ENCODE measurements at places on chromosomes 4 and X.

DNA sequence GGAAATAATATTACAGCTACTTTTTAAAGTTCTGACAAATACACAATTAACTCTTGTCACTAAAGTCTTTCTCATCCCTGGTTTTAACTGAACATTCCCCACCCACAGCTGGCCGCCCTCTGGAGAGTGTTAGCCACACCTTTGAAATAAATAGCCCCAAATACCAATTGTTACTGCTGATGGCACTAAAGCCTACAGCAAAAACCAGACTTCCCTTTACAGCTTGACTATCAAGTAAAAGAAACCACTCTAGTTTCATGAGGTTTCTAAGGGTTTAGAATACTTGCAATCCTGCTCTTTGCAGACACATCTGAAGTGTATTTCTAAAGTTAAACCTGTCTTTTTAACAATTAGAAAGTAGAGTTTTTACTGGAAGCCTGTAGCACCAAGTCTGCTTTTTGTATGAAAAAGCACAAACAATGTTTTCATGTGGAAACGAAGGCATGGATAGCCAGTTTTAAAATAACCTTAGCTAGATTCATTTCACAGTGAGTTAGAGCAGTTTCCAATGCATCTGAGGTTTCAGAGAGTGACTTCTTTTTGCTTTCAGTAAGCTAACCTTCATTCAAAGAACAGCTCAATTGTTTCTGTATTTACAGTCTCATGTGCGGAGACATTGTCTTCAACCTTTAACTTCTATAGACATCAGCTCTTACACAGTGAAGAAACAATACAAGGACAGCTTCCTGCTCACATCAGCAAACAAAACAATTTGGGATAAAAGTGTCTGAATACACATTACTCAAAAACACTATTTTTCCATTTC, 164.8 kb upstream of the VEGFC start:
- no peak for DNase-seq

DNA sequence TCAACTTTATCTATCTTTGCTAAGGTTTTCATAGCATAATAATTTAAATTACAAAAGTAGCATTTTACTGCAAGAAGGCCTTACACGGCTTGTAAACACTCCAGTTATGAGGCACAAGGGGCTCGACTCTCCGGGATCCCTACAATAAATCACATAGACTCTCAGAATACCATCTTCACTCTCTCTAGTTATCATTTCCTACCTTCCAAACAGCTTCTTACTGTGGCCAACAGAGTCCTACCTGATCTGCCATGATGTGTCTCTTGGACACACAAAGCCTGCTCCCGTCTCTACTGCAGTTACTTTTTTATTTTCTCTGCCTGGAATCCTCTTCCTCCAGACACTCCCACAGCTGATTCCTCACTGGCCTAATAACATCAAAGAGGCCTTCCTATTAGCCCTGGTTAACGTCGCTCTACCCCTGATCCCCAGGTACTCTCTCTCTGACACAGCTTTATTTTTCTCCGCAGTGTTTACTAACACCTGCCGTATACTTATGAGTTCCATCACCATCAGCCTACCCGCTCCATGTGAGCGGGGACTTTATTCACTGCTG, 559.6 kb upstream of the DIPK2B start:
- no peak for DNase-seq

DNA sequence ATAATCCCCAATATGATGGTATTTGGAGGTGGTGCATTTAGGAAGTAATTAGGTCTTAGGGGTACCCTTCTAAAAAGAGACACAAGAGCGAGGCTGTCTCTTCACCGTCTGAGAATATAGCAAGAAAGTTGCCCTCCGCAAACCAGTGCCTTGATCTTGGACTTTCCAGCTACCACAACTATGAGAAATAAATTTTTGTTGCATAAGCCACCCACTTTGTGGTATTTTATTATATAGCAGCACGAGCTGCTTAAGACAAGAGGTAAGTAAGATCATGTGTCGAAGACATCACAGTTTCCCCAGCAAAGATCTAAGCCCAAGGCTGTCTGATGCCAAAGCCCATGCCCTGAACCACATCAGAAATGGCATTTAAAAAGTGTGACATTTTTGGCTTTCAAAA, 9.6 kb upstream of the EXOSC9 start:
- no peak for DNase-seq

GRCh38 chr4:86959588-86960500, 25.0 kb downstream of the AFF1 start:
- DNase-seq: no peak

- DNase-seq: no peak
Observed at GRCh38 chrX:68978655-68979054, 149.8 kb downstream of the EFNB1 start.

DNA sequence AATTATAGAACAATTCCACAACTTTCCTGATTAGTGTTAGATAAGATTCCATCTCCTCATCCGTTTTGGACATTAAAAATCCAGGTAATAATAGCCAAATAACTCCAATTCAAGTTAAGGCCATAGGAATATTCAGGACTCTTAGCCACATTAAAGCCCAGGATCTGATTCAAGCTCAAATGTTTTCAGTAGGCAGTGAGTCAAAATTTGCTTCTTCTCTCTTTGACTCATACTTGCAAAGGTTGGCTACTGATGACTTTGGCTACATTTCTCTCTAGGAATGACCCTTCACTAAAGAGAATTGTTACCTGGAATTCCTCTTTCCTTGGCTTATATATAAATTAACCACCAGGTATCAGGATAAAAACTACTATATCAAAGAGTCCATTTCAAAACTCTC, 354.9 kb upstream of the HS3ST1 start:
- DNase-seq: no peak

GRCh38 chr4:3190549-3190948, 58.4 kb upstream of the MSANTD1 start:
- no peak for DNase-seq

- no peak for DNase-seq
Observed at GRCh38 chrX:38890326-38890725, 89.1 kb downstream of the MID1IP1 start.

DNA sequence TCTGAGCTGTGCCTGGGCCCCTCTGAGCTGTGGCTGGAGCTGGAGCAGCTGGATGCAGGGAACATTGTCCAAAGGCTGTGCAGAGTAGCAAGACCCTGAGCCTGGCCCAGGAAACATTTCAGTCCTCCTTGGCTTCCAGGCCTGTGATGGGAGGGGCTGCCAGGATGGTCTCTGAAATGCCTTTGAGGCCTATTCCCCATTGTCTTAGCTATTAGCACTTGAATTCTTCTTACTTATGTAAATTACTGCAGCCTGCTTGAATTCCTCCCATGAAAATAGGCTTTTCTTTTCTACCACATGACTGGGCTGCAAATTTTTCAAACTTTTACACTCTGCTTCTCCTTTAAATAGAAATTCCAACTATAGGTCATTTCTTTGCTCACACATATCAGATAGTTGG, 349.8 kb upstream of the KLHL4 start:
- DNase-seq: no peak

DNA sequence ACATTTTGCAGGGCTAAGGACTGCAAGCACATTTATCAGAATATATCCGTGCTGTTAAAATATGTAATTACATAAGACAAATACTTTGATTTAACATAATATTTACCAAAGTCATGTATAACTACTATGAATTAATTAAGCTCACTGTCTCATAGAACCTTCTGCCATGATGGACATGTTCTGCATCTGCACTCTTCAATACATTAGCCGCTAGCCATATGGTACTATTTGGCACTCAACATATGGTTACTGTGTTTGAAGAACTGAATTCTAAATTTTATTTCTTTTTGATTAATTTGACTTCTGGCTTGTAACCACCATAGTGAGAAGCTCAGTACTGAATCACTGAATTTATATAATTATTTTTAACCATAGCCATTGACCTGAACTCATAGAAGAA, 427.0 kb upstream of the TRAM1L1 start:
- DNase-seq: no peak

GRCh38 chrX:23118163-23118562, 118.4 kb downstream of the DDX53 start:
- DNase-seq: no peak

DNA sequence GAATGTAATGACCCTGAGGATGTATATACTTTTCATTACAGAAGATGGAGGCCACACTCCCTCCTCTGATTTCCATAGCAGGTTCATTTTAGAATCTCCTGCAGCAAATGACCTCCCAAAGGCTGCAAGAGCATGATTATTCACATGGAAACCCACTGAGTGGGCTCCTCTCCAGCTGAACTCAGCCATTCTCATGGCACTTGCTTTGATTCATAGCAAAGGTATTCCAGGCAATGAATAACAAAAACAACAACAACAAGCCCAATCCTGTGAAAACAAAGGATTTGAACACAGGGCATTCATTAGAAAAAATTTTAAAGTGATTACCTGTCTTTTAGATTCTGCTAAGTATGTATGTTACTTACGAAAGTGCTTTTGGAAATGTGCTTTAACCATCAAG, 894.0 kb upstream of the FRG1 start:
- no peak for DNase-seq

- DNase-seq: no peak
Observed at GRCh38 chr4:8532245-8532781, 47.9 kb upstream of the GPR78 start.

DNA sequence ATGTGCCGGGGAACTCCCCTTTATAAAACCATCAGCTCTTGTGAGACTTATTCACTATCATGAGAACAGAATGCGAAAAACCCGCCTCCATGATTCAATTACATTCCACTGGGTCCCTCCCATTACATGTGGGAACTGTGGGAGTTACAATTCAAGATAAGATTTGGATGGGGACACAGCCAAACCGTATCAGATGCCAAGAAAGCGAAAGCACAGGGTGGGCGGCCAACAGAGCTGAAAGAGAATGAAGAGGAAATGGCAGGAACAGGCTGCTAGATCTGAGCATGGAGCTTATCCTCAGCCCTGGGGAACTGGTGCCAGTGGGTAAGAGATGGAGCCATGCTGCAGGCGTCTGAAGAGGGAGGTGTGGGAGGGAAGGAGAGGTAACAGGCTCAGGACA, 117.7 kb upstream of the PNPLA4 start:
- DNase-seq: no peak

GRCh38 chr4:172986114-172986513, 182.5 kb upstream of the GALNT7 start:
- no peak for DNase-seq

GRCh38 chr4:175325230-175325629, 407.1 kb downstream of the ADAM29 start:
- DNase-seq: no peak

DNA sequence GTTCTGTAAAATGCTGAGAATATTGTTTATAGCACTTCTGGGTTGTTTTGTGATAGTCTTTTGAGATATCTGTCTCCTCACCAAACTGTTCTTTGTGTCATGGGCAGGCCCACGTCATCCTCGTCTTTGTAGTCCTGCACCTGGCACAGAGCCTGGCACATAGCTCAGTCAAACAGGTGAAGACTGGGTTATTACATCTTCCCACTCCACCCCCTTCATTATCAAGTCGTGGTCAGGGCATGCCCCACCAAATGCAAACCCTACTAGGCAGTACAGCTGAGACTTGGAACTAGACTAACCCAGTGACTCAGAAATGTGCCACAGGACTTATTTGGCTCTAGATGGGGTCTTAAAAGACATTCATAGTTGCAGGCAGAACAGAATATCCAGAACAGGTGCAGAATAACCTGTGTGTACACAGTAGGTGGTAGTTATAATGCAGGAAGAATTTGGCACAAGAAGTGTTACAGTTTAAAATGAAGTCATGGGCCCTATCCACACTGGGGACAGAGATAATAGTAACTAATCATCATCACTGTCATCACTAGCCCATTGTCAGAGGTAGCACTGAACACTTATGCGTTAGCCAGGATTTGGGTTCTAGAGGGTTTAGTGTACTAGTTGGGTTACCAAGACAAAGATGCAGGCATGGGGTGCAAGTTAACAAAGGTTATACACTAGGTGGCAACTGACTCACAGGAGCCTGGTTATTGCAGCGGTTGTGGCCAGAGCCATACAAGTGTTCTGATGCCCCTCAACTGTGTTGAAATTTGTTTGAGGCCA, 74.9 kb downstream of the TBL1X start:
- no peak for DNase-seq

- no peak for DNase-seq
Observed at GRCh38 chr4:13328591-13328990, 155.5 kb downstream of the RAB28 start.

DNA sequence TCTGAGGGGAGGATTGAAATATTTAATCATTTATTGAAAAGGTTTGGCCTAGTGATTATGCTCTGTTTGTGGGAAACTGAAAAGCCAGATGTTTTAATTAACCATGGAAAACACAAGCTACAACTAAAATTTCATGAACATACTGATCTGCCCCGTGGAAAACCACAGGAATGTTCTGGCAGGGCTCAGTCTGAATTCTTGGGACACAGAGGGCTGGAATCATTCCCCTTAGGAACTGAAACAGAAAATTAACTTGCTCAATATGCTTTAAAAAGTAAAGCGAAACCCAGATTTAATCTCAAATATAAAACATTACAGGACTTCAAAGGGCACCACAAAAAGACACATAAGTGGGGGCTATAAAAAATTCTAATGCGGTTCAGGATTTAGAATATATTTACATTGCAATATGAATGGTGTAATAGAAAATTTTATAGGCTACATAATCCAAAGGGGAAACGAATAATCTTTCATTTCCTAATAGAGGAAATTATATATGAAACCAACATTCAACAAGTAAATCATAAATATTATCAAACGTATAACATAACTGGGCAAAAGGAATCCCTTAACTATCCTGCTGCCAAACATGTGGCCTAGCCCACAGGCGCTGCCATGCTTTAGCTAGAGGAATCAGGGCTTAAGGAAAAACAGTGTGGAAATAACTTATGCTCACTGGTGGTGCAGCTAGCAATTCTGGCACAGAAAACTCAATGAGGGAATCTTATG, 70.9 kb downstream of the APBB2 start:
- DNase-seq: peak; percentile 59

DNA sequence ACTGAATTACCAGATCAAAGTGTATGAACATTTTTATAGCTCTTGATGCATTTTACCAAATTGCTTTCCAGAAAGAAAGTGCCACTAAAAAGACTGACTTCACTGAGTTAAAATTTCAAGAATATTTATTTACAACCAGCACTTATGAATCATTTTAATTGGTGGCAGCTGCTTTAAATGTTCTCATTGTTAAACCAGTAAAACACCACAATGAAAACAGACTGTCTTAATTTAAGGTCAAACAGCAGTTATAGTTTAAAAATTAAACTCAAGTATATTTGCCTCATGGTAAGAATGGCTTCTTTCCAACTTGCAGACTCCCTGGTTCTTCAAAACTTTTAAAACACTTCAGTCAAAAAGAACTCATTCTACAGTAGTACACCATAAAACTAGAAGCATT, 36.9 kb downstream of the AMMECR1 start:
- peak; percentile 6 for DNase-seq

DNA sequence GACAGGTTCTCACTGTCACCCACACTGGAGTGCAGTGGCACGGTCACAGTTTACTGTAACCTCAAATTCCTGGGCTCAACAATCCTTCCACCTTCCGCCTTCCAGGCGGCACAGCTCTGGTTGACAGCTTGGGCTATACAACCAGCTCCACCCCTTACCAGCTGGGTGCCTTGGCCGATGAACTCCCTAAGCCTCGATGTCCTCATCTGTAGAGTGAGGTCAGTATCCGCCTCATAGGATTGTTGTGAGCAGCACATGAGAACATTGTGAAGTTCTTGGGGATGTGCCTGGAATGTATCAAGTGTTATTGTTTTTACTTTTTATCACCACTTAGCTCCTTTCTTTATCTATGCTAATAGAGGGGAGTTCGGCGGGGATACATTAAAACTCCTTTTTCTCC, 23.3 kb downstream of the UCHL1 start:
- no peak for DNase-seq
